ENCODE measurements at places on chromosomes 11 and 22. TPM values are rescaled to one million over a fixed set of nuclear protein-coding genes. Genes with fewer than 3 reads are reported as not detected.

FZD4 gene
- polyA plus RNA-seq: 6.8 TPM

NPAS4 gene
- polyA plus RNA-seq: 0.31 TPM

- peak; percentile 35 for DNase-seq
These were observed at the start of gene PNPLA5 for GRCh38 chr22:43891360-43892182. Gene PNPLA5 (minus strand): TSS chr22:43892013. CDS start chr22:43891880, 133 bp downstream.

- peak; percentile 85 for DNase-seq
These were observed 3.6 kb downstream of the AHNAK start for GRCh38 chr11:62542750-62543567.

MYEOV gene
- polyA plus RNA-seq: not detected

DNA sequence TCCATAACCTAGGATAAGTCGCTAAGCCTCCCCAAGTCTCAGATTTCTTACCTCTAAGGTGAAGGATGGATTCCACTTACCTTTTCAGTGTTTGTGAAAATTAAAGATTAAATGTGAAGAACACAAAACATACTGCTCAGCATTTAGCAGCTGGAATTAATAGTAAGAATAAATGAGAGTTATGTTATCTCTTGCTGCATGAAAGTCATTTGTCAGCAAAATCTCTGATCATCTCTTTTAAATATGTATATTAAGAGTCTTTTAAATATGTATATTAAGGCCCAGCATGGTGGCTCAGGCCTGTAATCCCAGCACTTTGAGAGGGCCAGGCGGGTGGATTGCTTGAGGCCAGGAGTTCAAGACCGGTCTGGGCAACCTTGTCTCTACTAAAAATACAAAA lies 72.3 kb upstream of the TTC12 start:
- no peak for DNase-seq

PGA5 gene
- polyA plus RNA-seq: 2.7 TPM

DNA sequence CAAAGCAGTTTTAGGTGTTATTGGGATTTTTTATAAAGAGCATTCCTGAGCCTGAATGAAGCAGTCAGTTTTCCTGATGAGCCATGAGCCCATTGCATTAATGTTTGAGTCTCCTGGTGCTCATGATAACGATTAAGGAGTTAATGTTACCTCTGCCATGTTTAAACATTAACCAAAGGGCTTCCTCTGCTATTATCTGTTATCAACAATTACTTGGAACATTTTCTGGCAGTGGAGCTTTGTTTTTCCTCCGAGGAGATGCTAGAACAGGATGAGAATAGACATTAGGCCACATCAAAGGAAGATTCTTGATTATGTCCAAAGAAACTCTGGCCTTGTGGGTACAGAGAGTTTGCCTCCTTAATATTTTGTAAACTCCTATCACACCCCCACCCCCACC lies 49.9 kb downstream of the ZNRF3 start:
- DNase-seq: no peak

LGALS12 gene
- not detected for polyA plus RNA-seq

DNA sequence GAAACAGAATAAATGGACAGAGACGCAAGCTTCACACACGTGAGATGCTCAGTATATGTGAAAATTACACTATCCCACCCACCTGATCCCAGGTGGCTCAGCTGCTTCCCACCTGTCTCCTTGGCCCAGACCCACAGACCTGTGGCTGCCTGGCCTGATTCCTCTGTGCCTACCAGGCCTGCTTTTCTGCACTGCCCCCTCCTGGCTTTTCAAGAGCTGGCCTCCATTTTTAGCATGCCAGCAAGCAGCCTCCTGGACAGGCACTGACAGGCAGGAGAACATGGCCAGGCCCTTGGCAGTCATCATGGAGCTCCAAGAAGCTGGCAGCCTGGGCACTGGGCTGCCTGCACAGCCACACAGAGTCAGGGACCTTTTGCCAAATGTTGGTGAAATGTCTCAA lies 79.5 kb upstream of the HMGXB4 start:
- DNase-seq: no peak

OAF gene
- 73.0 TPM for polyA plus RNA-seq

GAS2L1 gene
- polyA plus RNA-seq: 34.0 TPM

DNA sequence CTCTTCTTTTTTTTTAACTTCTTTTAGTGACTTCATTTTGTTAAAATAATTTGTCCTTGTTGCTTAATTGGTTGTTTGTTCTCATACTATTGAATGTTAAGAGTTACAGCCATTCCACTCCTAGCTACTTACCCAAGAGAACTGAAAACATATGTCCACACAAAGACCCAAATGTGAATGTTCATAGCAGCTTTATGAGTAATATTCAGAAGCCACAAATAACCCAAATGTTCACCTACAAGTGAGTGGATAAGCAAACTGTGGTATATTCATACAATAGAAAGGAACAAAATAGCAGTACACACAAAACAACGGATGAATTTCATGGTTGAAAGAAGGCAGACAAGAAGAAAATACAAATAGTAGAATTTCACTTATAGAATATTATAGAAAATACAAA lies 1.4 kb upstream of the OR4D11 start:
- no peak for DNase-seq

GRCh38 chr11:111836162-111836561 lies 35.2 kb downstream of the ALG9 start:
- DNase-seq: no peak

- DNase-seq: no peak
These were observed 94.4 kb downstream of the LUZP2 start for GRCh38 chr11:24591283-24591682.

B3GAT1 gene
- polyA plus RNA-seq: 0.40 TPM

GRCh38 chr11:87443707-87444106 lies 406.0 kb downstream of the TMEM135 start:
- no peak for DNase-seq

DSCAML1 gene
- 1.1 TPM for polyA plus RNA-seq

DNA sequence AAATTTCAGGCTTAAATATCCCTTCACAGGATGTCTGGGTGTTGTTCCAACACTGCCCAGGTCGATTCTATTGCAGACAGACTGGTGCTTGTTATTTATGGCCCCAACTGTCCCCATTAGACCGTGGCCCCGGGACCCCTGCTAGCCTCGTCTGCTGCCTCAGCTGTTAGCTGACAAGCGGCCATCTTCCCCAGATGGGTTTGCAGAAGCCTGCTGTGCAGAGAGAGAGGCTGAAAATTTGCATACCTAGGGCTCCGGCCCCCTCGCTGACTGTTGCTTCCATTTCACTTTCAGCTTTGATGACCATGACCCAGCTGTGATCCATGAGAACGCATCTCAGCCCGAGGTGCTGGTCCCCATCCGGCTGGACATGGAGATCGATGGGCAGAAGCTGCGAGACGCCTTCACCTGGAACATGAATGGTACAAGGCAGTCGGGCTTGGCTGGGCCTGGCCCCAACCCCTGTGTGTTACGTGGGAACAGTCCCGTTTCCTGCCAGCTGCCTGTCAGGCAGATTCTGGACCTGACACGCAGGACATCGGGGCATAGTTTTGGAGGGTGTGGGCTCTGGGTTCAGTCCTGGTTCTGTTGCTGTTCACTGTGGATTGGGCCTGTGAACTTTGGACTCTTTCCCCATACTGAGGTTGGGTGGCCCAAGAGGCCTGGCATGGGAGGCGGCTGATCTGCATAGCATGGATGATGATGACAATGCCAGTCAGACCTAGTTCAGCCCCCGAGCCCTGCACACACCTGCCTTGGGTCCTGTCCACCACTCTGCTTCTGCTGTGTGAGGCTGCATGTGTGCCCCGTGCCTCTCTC lies 16.4 kb downstream of the SMARCB1 start:
- no peak for DNase-seq

RIMBP3C gene
- not detected for polyA plus RNA-seq

OR56A1 gene
- polyA plus RNA-seq: not detected

GRCh38 chr11:1302041-1302460 lies 7.4 kb downstream of the TOLLIP start:
- no peak for DNase-seq

TMPRSS6 gene
- polyA plus RNA-seq: 34.4 TPM

NXPE4 gene
- 1.1 TPM for polyA plus RNA-seq

EXPH5 gene
- polyA plus RNA-seq: 2.0 TPM

- no peak for DNase-seq
These were observed 373.7 kb upstream of the B3GAT1 start for GRCh38 chr11:134785660-134786284.

JHY gene
- 3.0 TPM for polyA plus RNA-seq

BRSK2 gene
- polyA plus RNA-seq: 15.1 TPM

DNA sequence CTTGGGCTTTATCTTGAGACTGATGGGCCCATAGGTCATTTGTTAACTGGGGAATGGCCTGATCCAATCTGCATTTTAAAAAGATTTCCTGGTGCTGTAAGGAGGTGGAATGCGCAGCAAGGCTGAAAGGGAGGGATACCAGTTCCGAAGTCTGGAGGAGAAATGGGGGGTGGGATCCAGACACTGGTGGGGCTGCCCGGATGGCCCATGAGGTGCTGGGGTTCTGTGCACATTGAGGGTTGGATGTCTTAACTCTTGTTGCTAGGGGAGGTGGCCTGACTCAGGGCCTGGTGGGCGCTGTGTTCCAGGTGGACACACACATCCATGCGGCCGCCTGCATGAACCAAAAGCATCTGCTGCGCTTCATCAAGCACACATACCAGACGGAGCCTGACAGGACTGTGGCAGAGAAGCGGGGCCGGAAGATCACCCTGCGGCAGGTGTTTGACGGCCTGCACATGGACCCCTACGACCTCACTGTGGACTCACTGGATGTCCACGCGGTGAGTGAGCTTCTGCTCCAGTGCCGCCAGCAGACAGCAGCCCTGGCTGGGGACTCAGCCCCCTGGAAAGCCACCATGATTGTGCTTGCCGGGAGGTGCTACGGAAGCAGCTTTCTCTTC lies 38.1 kb downstream of the AMPD3 start:
- DNase-seq: no peak

DNA sequence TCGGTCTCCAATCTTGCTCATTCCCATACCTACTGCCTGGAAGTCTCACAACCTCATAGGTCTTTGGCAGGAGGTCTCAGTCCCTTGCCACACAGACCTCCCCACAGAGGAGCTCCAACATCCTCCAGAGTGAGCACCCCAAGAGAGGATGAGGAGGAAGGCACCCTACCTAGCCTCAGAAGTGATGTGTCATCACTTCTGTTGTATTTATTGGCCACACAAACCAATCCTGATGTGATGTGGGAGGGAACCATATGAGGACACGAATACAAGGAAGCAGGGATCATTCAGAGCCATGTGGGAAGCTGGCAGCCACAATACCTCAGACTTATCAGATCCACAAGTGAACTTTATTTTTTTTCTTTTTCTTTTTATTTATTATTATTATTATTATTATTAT lies 9.0 kb upstream of the UPK2 start:
- no peak for DNase-seq

Data from hepatocyte (in vitro differentiated cells).